Calu3 (cell line): ENCODE measurements at places on chromosomes 7 and 10. TPM values are rescaled to one million over a fixed set of nuclear protein-coding genes. Genes with fewer than 3 reads are reported as not detected.

PPP1R3A gene
- total RNA-seq: not detected in 2 replicates

OR2A7 gene
- 16.3 and 18.9 TPM in 2 replicates for total RNA-seq

FAM25A gene
- not detected in 2 replicates for total RNA-seq

PLXNA4 gene
- total RNA-seq: 0.24 TPM in 1 of 2 replicates, not detected in the other

ERVW-1 gene
- total RNA-seq: not detected in 2 replicates

IGFBP3 gene
- total RNA-seq: 221 and 315 TPM in 2 replicates

BLNK gene
- 7.5 and 9.5 TPM in 2 replicates for total RNA-seq

RSU1 gene
- 49.0 and 56.8 TPM in 2 replicates for total RNA-seq

DMBT1 gene
- 4.6 and 10.0 TPM in 2 replicates for total RNA-seq

KLF6 gene
- 140 and 161 TPM in 2 replicates for total RNA-seq
